ENCODE measurements at places on chromosomes 13 and 19. TPM values are rescaled to one million over a fixed set of nuclear protein-coding genes. Genes with fewer than 3 reads are reported as not detected.

GAPDHS gene
- not detected for total RNA-seq

MYO1F gene
- 0.13 TPM for total RNA-seq

SYNE4 gene
- total RNA-seq, result 0.20 TPM

KLK4 gene
- total RNA-seq, result not detected

ITGBL1 gene
- total RNA-seq, result 255 TPM

CEACAM6 gene
- not detected for total RNA-seq

PALM3 gene
- 0.46 TPM for total RNA-seq

PEAK3 gene
- total RNA-seq, result not detected

SIGLEC14 gene
- total RNA-seq, result not detected

TEX29 gene
- total RNA-seq, result 0.26 TPM

NKPD1 gene
- 0.26 TPM for total RNA-seq

SCGB2B2 gene
- 0.17 TPM for total RNA-seq

SUCLA2 gene
- total RNA-seq, result 38.1 TPM

DHRS12 gene
- 6.1 TPM for total RNA-seq

CCDC194 gene
- not detected for total RNA-seq

ANGPTL8 gene
- not detected for total RNA-seq

GPR32 gene
- total RNA-seq, result not detected

ZNF888 gene
- 4.8 TPM for total RNA-seq

FAM216B gene
- not detected for total RNA-seq
